ENCODE measurements at places on chromosomes 3 and 15. TPM values are rescaled to one million over a fixed set of nuclear protein-coding genes. Genes with fewer than 3 reads are reported as not detected.

ALDH1A3 gene
- total RNA-seq, result not detected

SEC61A1 gene
- total RNA-seq, result 92.4 TPM

CYP8B1 gene
- total RNA-seq, result not detected

MAP1A gene
- total RNA-seq, result 30.6 TPM

SPESP1 gene
- not detected for total RNA-seq

DNA sequence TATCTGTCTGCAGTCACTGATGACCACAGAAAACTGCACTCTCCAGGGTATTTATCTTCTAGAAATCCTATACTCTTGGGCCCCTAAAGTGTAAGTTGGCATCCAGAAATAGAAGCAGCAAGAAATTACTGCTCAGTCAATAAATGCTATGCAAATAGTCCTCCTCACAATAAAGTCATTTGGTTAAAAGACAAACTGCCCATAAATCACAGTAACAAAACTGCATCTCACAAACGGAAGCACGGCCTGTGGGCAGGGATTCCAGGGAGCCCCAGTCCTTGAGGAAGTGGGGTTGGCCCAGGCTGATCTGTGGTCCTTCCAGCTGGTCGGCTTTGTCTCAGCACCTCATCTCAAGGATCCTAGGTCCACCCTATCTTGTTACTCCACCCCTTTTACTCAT is 29.7 kb upstream of the SPATA12 start:
- no peak for DNase-seq

GRCh38 chr15:94972314-94972713 is 741.0 kb downstream of the MCTP2 start:
- no peak for DNase-seq

GRCh38 chr3:112498914-112499711 is at the start of gene BTLA:
Gene BTLA (minus strand): TSS chr3:112499472. CDS start chr3:112499358, 114 bp downstream.
- DNase-seq, result no peak

DNA sequence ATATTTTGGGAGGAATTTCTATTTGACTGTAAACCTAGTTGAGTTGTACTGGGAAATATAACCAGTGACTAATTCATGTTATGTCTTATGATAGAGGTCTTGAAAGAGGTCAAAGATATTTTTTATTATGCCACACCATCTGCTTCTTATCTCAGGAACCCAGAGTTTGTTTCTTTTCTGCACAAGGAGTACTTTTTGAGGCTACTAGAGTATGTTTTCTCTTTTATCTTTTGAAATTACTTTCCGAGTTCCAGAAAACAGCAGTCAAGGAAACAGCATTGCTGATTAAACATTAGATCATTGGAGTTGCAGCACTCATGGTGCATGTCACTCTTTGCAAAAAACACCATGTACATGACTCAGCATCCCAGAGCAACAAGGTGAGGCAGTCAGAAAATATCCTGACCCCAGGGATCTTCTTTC is 645.8 kb upstream of the NR2F2 start:
- DNase-seq, result peak; percentile 87

GRCh38 chr15:67082007-67082536 is 16.7 kb downstream of the SMAD3 start:
- no peak for DNase-seq

GRCh38 chr3:76083992-76084391 is 298.6 kb upstream of the ZNF717 start:
- no peak for DNase-seq

DNA sequence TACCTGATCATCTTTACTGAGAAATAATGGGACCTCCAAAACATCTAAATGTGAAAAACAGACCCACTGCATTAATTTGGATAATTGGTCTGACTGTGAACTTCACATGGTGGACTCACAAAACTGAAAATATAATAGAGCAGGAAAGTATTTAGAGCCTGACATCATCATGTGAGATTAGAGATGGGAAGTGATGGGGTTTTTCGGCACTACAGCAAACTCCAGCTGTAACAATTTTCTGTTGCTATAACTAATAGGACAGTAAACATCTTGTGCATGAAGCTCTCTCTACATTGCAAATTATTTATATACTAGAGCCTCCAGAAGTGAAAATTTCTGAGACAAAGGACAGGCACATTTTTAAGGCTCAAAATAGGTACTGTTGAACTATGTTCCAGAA is 32.2 kb downstream of the VEPH1 start:
- no peak for DNase-seq

DNA sequence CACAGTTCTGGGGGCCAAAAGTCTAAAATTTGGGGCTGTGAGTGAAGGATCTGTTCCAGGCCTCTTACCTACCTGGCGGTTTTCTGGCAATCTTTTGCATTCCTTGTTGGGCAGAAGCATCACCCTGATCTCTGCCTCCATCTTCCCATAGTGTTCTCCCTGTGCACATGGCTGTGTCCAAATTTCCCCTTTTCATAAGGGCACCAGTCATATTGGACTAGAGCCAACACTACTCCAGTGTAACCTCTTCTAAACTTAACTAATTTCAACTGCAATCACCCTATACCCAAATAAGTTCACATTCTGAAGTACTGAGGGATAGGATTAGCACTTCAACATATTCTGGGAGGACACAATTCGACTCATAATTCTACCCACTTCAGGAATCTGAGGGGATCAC is 85.0 kb downstream of the CCNL1 start:
- DNase-seq, result no peak

DNA sequence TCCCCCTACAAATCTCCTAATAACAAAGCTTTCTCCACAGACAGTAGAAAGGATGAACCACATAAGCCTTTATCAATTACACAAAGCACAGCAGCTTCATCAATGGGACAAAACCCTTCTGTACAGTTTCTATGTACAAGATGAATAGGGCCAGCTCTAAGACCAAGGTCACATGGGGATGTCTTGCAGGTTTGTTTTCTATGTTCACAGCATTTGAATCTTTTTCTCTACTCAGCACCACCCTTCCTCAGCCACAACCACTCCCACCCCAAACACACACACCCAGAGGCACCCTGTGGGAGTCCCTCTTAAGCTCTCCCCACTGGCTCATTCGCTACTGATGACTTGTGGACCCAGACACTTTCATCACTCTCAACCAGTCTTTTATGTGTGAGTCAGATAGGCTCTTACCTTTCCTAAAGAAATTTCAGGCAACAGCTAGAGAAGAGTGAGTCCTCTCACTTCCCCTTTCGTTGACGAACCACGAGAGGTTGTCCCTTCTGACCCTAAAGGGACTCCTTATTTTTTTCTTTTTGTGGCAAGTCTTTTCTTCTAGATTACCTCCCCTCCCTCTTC is 57.9 kb downstream of the ARHGAP31 start:
- DNase-seq, result no peak

GRCh38 chr15:22980189-22981050 is at the start of gene CYFIP1:
Gene CYFIP1 (minus strand): TSS chr15:22980368. CDS start chr15:22947285, 33,083 bp downstream.
- peak; percentile 91 for DNase-seq

DNA sequence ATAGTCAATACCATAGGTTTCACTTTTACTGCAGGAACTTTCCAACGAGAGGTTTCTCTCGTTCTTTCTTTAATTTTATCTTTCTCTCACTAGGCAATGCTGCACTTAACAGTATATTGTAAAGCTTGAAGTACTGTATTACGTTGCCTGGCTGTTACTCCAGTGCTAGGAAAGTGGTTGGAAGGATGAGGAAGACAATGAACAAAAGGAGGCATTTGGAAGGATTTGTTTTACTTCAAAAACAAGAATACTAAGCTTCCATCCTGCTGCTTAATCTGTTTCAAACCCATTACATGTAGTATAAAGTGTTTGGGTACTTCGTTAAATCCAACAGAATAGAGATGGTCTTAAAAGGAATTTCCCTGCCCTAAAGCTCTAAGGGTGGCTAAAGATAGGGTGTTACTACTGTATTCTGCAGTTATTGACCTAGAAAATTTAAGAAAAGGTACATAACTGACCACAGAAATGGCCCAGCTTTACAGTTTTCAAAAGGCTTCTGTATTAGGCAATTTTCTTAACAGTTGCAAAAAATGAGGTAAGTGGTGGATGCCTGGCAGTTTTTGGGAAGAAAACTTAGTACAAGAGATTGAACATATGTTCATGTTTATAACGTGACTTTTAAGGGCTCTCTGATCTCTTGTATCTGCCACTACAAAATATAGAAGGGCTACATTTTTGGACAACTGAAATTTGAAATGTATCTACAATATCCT is 785 bp upstream of the IFT57 start:
- peak; percentile 3 for DNase-seq

- DNase-seq, result no peak
Observed at GRCh38 chr3:80094589-80094988, 326.8 kb upstream of the ROBO1 start.

- DNase-seq, result no peak
Observed at GRCh38 chr3:142003291-142003690, 126.8 kb downstream of the ATP1B3 start.

GRCh38 chr15:99466701-99467337 is 99.0 kb upstream of the MEF2A start:
- DNase-seq, result no peak
